Activated CD4-positive, alpha-beta T cell treated with anti-CD3 and anti-CD28 coated beads, Interleukin-2, amount 10 ng/mL, durations not matched to agents 7 days and 5 days (primary cell): ENCODE measurements at places on chromosomes 1 and 21.

- DNase-seq: no peak
Measured at GRCh38 chr1:234170067-234170466, 203.2 kb upstream of the COA6 start.

DNA sequence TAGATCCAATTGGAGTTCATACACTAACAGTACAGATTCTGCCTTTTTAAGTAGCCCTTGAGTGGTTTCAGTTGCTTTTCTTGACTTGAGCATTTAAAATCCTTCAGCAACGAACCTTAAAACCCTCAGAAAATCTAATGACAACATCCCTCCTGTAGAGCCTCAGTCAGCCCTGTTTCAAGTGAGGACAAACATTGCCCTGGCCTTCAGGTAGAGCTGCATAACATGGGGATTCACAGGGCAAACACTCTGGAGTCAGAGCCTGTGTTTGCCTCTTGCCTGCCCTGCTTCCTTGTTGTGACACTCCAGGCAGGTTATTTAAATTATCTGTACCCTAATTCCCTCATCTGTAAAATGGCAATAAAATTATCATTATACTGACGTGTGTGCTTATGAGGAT, 96.1 kb upstream of the KCNA3 start:
- no peak for DNase-seq

GRCh38 chr1:30376054-30376697, 347.2 kb downstream of the MATN1 start:
- no peak for DNase-seq

DNA sequence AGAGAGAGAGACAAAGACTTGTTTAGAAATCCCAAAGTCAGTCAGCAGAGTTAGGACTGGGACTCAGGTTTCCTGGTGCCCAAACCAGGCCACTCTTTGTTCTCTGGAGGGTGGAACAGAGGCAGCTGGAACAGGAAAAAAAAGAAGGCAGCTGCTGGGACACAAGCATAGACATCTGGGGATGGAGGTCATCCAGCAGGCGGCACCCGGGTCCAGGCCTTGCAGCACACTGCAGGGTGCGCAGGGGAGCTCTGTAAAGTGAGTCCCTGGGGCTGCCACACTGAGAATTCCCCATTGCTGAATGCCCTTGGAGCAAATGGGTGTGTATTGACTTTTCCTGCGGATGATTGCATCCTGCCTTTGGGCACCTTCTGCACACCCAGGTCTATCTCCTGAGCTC, 222.9 kb upstream of the CSF3R start:
- no peak for DNase-seq

GRCh38 chr1:56531624-56532349, 47.6 kb downstream of the PLPP3 start:
- no peak for DNase-seq

DNA sequence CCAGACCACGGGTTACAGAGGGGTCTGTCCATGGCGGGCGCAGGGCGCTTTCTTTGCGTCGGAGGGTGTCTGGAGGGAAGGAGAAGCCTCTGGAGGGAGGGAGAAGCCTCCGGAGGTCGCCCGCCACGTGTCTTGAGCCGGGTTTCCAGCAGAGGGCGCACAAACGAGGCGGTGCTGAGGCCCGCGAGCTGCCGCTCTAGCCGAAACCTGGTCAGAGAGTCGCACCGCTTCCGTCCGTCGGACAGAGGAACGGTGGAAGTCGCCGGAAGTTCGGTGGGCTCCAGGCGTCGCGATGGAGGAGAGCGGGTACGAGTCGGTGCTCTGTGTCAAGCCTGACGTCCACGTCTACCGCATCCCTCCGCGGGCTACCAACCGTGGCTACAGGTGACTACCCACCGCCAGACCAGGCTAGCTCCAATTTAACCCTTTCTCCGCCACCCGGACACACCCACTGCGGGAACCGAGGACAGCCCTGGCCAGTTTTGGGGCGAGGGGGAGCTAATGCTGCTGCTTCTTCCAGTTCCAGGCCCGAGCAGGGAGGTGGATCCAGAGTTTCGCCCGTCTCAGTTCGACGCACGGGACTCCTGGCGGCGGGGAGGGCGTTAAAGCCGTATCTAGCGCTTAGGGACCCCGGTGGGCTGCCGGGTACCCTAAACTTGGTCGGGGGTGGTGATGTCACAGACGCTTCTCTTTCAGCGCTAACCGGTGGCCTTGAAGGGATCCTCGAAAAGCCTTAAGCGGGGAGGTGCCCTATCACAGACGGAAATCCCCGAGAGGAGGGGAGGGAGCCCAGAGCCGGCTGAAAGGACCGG, at the start of gene NECAP2:
Gene NECAP2, plus strand, starts transcription at position 255 of the 812 bp plus-strand sequence. Its CDS starts 38 bp downstream, at position 293.
- DNase-seq: peak; percentile 94

DNA sequence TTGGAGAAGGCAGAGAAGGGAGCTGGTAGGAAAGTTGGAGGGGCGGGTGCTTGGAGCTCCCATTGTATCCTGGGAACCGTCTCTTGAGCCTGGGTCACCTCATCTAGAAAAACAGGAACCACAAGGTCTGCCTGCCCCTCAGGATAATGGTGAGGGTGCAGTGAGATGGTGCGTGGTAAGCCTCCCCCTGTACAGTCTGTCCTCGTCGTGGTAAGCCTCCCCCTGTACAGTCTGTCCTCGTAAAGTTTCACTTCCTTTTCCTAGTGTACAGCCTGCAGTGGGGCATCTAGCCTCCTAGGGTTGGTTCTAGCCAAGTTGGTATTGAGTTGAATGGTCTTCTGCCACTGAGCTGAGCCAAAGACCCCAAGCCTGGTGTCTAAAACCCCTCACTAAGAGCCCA, 66.5 kb upstream of the IGSF21 start:
- DNase-seq: no peak

GRCh38 chr1:217891966-217892365, 260.8 kb downstream of the SPATA17 start:
- DNase-seq: no peak

- DNase-seq: no peak
Measured at GRCh38 chr1:24237750-24238395, 50.8 kb upstream of the IFNLR1 start.

DNA sequence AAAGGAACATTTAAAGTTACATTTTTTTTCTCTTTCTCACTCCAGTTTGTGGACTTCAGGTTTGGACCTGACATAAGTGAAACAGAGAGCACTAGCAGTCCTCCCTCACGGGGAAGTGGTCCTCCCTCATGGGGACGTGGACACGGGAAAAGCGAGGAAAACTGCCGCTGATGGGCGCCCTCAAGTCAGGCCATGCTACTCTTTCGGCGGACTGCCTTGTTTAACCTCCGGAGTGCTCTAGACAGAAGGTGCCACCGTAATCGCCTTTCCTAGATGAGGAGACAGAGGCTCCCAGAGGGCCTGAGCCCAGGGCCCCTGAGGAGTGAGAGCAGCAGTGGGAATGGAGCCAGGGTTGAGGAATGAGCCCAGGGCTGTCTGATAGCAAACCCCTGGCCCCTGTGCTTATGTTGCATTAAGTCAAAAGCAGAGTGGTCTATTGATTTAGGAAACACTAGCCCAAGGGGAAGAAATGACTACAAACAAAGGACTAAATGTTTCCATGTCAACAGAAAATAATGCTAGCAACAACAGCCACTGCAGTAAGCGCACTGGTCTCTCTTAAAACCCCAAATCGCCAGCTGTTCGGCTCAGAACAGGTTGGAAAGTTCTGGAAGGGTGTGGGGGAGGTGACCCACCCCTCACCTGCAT, 84.1 kb downstream of the DMRTB1 start:
- no peak for DNase-seq

DNA sequence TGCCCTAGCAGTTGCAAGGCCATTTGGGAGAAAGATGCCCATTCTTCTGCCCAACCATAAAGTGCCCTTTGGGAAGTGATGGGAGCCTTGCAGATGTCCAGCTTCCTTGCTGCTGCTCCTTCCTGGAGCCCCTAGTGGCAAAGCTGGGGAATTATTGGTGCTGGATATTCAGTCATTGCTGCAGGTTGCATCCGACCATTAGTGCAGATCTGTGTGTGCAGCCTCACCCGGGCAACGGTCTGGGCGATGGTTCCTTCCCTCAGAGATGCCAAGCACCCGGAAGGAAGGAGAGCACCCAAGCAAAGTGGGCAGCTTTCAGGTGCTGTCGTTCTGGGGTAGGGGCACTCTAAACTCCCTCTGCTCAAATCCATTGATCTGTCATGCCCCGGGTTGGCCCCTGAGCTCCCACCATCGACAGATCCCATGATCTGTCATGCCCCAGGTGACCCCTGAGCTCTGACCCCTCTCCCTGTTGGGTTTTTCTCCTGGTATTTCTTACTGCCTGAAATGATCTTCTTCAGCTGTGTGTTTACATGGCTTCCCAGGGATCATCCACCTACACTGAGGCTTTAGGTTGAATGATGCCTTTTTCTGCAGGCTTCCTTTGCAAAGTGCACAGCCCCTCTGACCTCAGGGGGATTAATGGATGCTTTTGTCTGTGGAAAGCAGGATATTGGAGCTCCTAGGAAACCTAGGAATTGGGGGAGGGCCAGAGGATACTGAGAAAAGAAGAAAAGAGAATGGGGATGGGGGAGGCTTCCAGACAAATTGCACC, 467.5 kb downstream of the PTPRU start:
- no peak for DNase-seq

GRCh38 chr1:92051948-92052347, 22.2 kb downstream of the EPHX4 start:
- no peak for DNase-seq

- no peak for DNase-seq
Measured at GRCh38 chr21:44294391-44295162, 5.3 kb upstream of the PFKL start.

DNA sequence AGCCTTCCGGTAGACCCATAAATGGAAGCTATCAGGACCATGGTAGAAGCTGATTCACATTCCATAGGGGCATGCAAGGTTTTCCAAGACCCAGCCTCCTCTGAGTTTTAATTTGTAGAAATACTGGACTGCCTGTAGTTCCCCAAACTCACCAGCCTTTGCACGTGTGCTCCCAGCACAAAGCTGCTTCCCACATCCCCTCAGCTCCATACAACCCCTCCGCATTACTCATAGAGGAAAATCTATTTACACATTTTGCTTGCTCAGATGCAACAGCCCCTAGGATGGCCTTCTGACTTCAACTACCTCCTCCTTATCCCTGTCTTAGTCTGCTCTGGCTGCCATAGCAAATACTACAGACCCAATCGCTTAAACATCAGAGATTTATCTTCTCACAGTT, 336.2 kb downstream of the SETD4 start:
- no peak for DNase-seq

GRCh38 chr1:201694608-201695335, 134.2 kb upstream of the IPO9 start:
- DNase-seq: no peak

- DNase-seq: no peak
Measured at GRCh38 chr1:187443939-187444338, 615.2 kb downstream of the PLA2G4A start.

DNA sequence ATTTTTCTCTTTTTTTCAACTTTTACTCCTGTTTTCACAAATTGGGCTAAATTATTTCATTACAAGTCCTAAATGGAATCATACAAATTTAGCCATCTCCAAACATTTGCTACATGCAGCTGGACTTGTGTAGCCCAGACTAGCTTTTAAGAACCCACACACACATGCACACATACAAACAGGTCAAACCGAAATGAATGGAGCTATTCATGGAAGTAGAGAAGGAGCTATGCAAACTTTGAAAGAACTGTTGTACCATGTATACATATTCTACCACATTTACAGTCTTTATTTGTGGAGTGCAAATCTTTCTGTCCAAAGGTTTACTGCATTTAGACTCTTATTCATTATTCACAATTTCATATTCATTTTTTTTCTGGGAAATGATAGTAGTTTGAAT, 189.1 kb upstream of the RNPC3 start:
- no peak for DNase-seq

DNA sequence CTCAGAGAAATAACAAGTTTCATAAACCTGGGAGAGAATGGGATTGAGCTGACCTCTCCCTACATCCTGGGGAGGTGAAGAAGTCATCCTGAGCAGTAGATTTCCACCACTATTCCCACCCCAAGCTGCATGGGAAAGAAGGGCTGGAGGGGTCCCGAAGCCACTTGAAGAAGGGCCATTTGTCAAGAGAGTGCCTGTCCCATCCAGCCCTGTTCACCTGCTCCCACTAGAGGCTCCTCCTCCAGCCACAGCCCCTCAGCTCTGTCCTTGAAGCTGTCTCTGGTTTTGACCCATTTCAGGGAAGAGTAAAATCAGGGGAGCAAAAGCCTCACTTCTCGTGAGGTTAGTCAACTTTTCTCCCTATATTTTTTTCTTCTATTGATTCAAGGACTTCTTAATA, 155.8 kb upstream of the DNAH14 start:
- DNase-seq: no peak

GRCh38 chr1:29633771-29634170, 397.4 kb downstream of the PTPRU start:
- no peak for DNase-seq

- no peak for DNase-seq
Measured at GRCh38 chr1:173405281-173405680, 71.9 kb upstream of the PRDX6 start.

- DNase-seq: no peak
Measured at GRCh38 chr1:36599828-36600227, 117.1 kb upstream of the CSF3R start.

GRCh38 chr21:33677450-33677849, 35.1 kb downstream of the ITSN1 start:
- no peak for DNase-seq

GRCh38 chr1:29967261-29967660, 730.9 kb downstream of the PTPRU start:
- DNase-seq: no peak

DNA sequence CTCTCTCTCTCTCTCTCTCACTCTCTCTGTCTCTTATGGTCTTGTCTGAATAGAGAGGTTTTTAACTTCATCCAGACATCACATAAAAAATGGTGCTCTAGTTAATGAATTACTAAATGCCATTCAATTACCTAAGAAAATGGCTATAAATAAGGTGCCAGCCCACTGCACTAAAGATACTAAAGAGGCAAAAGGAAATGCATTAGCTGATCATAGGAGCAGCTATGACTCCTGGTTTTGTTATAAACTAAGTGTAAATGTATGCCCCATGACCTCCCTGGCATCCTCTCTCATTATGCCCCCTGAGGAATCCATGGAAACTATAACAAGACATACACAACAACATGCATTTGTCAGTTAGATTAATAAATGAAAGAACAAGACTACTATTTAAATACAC, 57.5 kb upstream of the PDC start:
- DNase-seq: no peak

DNA sequence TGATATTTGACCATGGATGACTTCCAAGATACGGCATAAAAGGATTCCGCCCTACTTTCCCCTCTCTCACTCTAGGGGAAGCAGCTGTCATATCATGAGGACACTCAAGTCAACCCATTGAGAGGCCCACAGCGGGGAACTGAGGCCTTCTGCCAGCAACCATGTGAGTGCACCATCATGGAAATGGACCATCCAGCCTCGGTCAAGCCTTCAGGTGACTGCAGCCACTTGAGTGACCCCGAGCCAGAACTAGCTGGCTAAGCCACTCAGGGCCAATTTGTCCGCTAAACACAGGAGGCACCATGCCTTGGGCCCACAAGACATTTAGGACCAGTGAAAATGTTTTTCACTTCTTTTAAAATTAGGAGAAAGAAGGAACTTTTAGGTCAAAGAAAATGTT, 11.1 kb upstream of the GJB5 start:
- DNase-seq: no peak

DNA sequence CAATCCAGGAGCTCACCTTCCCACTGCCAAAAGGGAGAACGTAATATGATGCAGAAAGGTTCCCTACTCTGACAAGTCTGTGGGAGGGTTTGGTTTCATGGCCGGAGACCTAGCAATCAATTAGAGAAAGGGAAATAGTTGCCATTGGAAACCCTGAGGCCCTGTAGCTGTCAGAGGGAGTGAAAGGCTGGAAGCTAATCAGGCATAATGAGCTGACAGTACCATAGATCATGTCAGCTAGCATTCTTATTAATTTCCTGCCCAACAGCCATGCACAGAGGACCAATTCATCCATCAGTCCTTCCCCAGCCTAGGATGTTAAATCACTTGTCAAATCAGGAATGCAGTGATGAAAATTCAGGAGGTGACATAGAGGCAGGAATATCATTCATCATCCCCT, 527.3 kb downstream of the PLPP3 start:
- no peak for DNase-seq
